ENCODE measurements at places on chromosomes 11 and 22.

DNA sequence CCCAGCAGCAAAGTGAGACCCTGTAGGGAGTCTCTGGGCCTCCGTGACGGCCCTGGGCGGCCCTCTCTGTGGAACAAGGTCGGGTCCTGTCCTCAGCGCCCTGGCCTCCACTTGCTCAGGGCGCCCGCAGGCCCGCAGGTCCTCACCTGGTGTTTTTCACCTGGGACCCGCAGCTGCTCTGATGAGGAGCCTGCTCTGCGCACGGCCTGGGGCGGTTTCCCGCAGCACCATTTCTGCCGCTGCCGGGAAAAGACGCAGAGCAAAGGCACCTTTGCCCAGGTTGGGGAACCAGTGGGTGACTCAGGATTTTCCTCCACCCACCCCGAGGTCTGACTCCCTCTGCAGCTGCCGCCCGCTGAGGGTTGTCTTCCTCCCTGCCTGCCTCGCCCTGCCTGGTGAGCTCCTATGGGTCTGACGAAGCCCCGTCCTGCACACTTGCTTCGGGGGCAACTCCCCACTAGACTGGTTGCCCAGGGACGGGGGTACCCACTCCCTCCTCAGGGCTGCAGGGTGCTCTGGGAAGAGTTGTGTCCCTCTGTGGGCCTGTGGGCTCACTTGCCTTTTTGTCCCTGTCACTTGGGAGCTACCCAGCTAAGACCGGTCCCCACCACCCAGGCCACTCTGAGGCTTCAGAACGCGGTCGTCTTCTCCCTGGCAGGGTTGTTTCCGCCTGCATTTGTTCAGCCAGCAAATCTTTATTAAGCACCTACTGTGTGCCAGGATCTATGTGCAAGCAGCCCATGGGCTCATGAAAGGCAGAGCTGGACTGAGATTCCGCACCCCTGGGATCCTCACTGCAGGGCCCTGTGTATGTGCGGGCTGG, 89.5 kb downstream of the KCNQ1 start:
- DNase-seq = no peak

DNA sequence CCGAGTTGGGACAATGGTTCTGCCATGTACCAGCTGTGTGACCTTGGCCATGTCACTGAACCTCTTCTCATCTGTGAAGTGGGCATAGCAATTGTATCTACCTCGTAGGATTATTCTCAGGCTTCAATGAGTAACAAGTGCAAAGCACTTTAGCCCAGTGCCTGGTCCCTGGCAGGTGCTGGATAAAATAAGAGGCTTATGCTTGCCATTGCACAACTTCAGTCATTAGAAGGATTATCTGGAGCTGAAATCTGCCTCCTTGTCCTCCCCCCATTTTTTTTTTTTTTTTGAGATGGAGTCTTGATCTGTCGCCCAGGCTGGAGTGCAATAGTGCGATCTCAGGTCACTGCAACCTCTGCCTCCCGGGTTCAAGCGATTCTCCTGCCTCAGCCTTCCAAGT, 7.2 kb downstream of the SMTNL1 start:
- no peak for DNase-seq

DNA sequence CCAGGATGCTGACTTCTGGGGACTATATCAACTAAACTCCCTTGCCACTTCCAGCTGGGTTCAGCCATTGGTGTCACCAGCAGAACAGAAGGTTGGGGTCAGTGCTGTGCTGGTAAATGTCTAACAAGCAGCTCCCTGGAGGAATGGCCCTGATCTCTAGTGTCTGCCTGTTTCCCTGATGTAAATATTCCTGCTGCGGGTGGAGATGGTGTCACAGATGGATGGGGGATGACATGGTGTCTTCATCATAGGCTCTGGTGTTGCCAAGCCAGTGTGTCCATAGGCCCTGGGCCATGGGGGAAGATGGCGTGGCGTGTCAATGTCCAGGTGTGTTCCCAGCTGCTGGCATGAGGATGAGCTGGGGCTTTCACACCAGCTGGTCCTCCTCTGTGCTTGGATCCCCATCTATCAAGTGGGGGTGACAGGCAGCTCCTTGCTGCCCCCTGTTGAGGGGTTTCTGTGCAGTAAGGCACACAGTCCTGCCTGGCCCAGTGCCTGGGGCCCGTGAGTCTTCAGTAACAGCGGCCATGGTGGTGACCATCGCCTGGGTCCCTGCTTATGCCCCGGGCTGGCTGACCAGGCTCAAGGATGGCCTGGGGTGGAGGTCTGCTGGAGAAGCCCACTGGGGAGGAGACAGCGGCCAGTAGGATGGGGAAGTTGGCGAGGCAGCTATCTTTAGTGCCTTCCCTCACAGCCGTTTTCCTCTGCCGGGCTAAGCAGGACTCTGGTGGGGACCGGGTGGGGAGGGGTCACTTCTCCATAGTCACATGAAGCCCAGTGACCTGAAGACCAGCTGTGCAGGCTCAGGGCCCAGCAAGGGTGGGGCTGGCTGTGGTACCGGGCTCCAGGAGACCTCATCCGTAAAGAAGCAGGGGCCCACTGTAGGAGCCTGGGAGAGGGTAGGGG, 12.7 kb downstream of the RPL3 start:
- no peak for DNase-seq

GRCh38 chr11:92793189-92793588, 176.3 kb upstream of the MTNR1B start:
- no peak for DNase-seq

GRCh38 chr11:67002921-67003411, 20.0 kb upstream of the SYT12 start:
- DNase-seq = no peak

DNA sequence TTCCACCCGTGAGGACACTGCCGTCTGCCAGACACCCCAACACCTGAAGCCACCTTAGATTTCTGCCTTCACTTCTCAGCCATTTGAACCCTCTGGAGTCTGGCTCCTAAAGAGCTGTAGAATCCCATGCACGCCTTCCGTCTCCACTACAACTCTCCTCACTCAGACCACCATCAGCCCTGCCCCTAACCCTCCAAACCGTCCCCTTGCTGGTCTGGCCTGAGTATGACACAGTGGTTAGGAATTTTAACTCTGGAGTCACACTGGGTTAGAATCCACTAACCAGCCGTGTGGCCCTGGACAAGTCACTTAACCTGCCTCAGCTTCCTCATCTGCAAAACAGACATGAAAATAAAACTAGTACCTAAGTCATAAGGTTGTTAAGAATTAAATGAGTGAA, 3.0 kb downstream of the CNIH2 start:
- no peak for DNase-seq

DNA sequence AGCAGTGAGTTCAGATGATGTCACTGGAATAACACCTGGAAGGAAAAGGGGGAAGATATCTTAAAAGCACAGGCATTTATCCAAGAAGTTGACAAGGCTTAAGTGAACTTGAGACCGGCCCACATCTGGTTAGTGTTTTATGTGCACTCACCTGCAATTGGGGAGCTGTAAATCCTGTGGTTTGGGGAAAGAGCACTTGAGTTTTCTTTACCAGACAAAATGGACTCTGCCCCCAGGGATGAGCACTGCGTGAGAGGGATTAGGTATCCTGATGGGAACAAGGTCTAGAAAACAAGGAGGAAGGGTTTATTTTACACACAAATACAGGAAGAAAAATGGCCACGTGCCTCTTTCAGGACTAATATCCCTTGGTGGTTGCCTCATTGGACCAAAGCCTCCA, 15.2 kb downstream of the E2F8 start:
- no peak for DNase-seq

- DNase-seq = peak; percentile 2
Observed at GRCh38 chr11:88552379-88553062, 215.0 kb upstream of the CTSC start.

DNA sequence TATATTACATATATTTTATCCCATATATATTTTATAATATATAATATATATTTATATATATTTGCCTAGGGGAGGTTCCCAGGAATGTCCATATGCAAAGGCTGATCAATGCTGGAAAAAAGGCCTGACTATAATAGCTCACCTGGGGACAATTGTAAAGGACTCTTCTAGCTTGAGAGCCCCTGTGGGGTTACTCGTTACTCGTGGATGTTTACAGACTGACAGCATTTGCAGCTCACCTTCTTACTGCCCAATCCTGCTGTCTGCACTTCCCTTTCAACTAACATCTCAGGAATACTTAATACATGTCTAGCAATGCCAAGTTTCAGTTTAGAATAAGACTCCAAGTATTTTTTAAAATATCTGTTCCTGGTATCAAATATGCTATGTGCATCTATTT, 1365.4 kb upstream of the RAG2 start:
- no peak for DNase-seq

DNA sequence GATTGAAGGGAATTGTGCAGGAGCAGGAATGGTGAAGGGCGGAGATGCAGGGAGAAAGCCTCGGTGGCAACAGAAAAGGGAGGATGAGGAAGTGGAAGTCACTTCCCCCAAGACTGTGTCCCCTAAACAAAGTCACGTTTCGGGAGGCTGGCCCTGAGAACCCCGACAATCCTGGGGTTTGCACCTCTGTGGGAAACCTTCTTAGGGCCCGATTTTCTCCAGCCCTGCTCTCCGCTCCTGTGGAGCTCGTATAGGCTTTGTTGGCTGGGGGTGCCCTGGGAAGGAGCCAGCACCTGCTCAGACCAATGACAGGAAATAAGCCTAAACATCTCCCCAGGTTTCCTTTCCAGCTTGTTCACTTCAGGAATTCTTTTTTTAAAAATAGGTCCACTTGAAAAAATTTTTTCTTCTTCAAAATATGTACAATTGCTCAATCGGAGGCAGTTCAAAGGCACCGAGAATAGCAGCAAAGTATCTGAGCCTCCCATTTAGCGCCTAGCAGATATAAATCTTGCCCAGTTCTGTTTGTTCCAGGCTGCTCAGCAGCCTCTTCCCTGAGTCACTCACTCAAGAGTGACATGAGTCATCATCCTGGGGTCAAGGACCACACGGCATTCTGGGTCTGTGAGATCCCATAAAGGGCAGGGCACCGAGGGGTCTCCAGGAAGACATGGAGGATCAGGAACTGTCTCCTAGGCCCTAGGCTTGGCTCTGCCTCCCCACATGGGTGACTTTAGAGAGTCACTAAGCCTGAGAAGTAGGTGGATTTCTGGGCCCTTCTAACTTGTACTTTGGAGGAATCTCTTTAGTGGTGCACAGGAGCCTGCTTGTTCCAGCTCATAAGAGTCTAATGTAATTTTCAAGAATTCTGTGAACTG, 34.0 kb downstream of the IRAG1 start:
- DNase-seq = no peak

DNA sequence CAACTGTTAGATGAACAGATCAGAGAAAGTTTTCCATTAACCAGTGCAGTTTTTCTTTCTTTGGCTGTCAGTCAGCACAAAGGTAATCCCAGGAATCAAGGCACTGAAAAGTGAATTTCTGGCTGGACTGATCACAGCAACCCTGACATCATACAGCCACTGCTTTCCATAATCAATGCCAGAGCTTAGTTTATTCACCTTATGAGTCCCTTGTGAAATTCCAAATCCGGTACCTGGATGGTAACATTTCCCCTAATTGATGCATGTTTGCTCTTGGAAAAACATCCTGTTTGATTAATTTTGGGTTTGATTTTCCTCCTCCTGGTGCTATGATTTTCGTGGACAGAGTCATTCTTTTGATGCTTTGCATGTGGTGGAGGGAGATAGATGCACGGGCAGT, 319.8 kb downstream of the INSC start:
- DNase-seq = no peak

DNA sequence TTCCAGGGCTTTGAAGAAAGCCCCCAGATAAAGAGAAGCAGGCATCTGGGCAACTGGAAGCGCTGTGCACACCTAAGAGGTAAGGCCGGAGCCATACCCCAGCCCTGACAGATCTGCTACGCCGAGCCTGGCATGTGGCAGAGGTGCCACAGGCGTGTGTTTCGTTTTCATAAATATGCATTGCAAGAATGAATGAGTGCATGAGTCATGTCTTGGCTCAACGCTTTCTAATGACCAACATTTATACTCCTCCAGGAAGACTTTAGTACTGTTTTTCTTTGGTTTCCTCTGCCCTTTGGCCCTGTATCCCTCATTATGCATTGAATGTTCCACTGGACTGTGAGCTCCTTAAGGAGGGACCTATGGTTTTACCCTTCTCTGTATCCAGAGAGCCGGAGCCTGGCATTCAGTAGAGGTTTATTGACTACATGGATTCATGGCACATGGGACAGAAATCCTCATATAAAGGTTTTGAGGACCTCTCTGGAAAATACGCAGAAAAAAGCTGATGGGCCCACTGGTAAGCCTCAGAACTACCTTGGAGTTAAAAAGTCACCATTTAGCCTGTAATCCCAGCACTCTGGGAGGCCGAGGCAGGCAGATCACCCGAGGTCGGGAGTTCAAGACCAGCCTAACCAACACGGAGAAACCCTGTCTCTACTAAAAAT, 38.9 kb upstream of the CSNK2A3 start:
- DNase-seq = no peak

- no peak for DNase-seq
Observed at GRCh38 chr11:17333799-17334586, 17.6 kb upstream of the NCR3LG1 start.

- DNase-seq = peak; percentile 95
Observed at GRCh38 chr11:406796-407650, 7.8 kb downstream of the SIGIRR start.

- no peak for DNase-seq
Observed at GRCh38 chr11:44950031-44950624, 555 bp downstream of the TP53I11 start.

GRCh38 chr22:38705235-38706100, at the start of gene GTPBP1:
TSS of gene GTPBP1 (plus strand) at chr22:38705944. CDS start at chr22:38705956, 12 bp downstream.
- peak; percentile 99 for DNase-seq

DNA sequence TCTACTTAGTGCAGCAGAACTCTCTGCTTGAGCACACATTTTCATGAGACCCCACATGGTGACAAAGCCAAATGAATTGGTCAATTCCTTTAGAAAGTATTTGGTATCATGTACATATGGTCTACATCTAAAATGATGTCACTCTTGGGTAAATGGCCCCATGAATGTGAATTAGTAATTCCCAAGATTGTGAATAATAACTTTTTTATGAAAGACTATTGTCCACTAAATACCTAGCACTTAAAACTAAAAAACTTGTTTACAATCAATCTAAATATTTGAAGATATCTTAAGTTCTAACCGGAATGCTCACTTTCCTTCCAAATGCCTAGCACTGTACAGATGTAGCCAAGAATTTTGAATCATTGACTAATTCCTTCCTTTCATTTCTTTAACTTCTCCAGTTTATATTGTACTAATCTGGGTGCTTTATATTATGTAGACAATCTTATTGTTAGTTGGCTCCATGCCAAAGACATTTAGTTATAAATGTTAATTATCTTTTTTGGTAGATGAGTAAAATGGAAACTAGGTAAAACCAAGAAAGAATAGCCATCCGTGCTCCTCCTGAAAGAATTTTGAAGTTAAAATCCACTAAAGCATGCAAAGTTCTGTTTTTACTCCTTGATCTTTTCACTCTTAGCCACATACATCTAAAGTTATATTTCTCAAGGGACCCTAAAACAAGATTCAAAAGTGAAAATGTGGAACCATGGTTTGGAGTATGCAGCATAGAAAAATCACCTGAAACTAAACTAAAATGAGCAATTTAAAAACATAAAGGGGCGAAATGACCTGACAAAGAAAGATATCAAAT, 145.0 kb upstream of the ARHGAP20 start:
- DNase-seq = no peak

- DNase-seq = no peak
Observed at GRCh38 chr11:66070604-66071380, 720 bp downstream of the PACS1 start.

- DNase-seq = no peak
Observed at GRCh38 chr11:106070606-106071005, 6.5 kb downstream of the KBTBD3 start.

GRCh38 chr22:35437049-35437448, 37.1 kb downstream of the MCM5 start:
- no peak for DNase-seq

GRCh38 chr11:122305426-122306320, 189.7 kb upstream of the BLID start:
- DNase-seq = no peak

All from T-helper 22 cell (primary cell).